ENCODE measurements at places on chromosomes 4 and X. TPM values are rescaled to one million over a fixed set of nuclear protein-coding genes. Genes with fewer than 3 reads are reported as not detected.

TCEAL7 gene
- total RNA-seq, result not detected

FGA gene
- total RNA-seq, result not detected

BRS3 gene
- total RNA-seq, result not detected

GPC4 gene
- total RNA-seq, result not detected

MAGEB10 gene
- total RNA-seq, result not detected

KDR gene
- not detected for total RNA-seq

- peaks cover 14% of the 10 kb centered on the region for H3K4me1 ChIP-seq
- no peak overlapping the region for H3K4me3 ChIP-seq
- H3K27me3 ChIP-seq, result no peaks in the 10 kb centered on the region
- DNase-seq, result peak; percentile 43
These were observed 16.6 kb upstream of the KLHL2 start for GRCh38 chr4:165190591-165191347.

GRCh38 chrX:1190596-1191145, 21.8 kb downstream of the CRLF2 start:
- H3K27me3 ChIP-seq, result no peaks in the 10 kb centered on the region
- H3K27ac ChIP-seq, result no peak overlapping the region

DNA sequence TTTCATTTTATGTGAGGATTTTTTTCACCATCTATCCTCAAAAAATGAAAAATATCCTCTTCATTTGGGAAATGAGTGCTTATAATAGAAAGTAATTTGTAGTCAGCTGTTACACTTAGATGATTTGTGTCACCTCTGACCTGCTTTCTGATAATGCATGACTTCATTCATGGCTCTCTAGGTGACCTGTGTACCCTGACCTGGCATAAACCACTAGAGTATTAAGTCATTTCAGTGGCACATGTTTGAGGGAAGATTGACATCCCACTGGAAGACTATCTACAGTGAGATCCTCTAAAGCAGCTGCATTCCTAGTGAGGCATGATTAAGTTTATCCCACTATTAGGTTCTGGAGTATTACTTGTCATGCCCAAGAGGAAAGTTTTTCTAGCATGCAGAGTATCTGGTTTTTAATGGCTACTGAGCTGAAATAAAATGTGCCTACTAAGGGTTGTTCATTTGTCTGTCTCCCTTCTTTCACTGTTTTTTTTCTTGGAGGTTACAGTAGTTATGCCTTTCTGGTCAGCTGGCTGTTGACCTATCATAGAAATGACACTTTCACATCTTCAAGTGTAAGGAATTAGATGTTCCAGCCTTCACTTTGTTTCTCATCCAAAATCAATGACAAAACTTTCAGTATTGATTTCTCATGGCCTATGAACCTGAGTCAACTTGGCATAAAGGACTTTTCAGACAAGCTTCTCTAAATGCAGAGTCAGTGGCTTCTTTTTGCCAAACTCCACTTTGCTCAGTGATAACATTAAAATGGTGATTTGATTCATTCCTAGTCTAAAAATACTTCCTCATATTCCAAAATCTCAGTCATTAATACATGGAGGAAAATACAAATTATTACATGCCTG, 33.1 kb downstream of the TET2 start:
- H3K27ac ChIP-seq, result no peak overlapping the region
- H3K36me3 ChIP-seq, result peaks cover 35% of the 10 kb centered on the region
- peaks cover 3% of the 10 kb centered on the region for H3K4me1 ChIP-seq
- no peak overlapping the region for H3K4me3 ChIP-seq
- DNase-seq, result no peak

DNA sequence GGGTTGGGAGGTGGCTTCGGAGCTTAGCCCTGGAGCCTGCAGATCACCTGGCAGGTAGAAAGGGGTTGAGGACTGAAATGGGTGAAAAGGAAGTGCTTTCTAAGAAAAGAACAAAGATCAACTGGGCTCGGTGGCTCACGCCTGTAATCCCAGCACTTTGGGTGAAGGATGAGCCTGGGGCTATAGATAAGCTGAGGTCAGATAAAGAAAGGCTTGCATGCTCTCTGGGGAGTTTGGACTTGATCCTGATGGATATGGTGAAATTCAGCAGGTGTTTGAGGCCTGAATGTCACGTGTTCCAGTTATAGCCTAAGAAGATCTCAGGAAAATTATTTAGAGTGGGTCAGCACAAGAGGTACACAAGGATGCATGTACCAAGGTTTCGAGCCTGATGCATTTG, 40.8 kb downstream of the SLC34A2 start:
- peaks cover 6% of the 10 kb centered on the region for H3K27me3 ChIP-seq
- H3K4me1 ChIP-seq, result peaks cover 3% of the 10 kb centered on the region
- H3K36me3 ChIP-seq, result no peaks in the 10 kb centered on the region
- H3K27ac ChIP-seq, result no peak overlapping the region
- DNase-seq, result no peak

- no peak overlapping the region for H3K27ac ChIP-seq
- H3K4me1 ChIP-seq, result no peaks in the 10 kb centered on the region
- no peaks in the 10 kb centered on the region for H3K27me3 ChIP-seq
- no peak for DNase-seq
- peaks cover 7% of the 10 kb centered on the region for H3K36me3 ChIP-seq
- no peak overlapping the region for H3K4me3 ChIP-seq
These were observed 15.0 kb downstream of the SHISA3 start for GRCh38 chr4:42412251-42412650.

- peaks cover 23% of the 10 kb centered on the region for H3K4me1 ChIP-seq
- peaks cover 2% of the 10 kb centered on the region for H3K36me3 ChIP-seq
- H3K27me3 ChIP-seq, result peaks cover 8% of the 10 kb centered on the region
- no peak overlapping the region for H3K27ac ChIP-seq
- no peak overlapping the region for H3K4me3 ChIP-seq
- DNase-seq, result no peak
These were observed 35.5 kb downstream of the PLAC1 start for GRCh38 chrX:134622813-134623185.

DNA sequence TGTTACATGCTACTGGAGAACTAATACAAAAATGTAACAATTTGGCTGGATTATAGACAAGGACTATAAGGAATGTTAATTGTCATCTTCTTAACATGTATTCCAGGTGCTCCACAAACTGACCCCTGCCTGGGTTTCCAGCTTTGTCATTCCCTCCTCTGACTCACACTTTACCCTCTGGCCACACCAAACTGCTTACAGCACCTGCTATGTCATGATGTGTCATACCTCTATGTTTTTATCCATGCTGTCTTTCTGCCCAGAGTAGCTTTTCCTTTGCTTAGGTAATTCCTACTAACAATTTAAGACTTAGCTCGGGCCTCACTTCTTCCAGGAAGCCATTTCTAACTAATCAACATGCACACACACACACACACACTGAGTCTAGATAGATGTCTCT, 14.0 kb upstream of the SHROOM4 start:
- H3K27ac ChIP-seq, result no peak overlapping the region
- no peaks in the 10 kb centered on the region for H3K4me1 ChIP-seq
- no peaks in the 10 kb centered on the region for H3K36me3 ChIP-seq
- DNase-seq, result no peak
- H3K27me3 ChIP-seq, result no peaks in the 10 kb centered on the region

GRCh38 chrX:148523303-148524080, 23.1 kb downstream of the AFF2 start:
- no peak overlapping the region for H3K27ac ChIP-seq
- no peaks in the 10 kb centered on the region for H3K4me1 ChIP-seq
- H3K4me3 ChIP-seq, result no peak overlapping the region

DNA sequence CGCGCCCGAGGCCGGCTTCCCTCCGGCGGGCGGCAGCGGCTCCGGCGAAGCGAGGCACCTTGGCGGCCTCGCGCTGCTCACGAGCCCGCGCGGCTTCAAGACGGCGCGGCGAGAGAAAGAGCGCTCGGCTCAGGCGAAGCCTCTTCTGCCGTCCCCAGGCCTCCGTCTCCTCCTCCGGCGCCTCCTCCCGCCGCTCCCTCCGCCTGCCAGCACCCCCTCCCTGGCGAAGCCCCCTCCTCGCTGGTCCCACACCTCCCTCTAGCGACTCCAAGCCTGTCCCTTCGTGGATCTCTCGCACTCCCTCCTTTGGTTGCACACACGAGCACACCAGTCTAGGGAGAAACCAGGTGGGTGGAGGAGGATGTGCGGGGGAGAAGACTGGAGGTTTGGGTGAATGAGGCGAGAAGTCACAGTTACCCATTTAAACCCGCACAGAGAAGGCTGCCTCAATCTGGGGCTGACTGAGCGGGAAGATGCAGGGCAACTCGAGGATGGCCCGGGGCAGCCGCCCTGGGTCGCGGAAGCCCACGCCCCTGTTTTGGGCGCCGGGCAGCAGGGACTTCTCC, at the start of gene CAMK2D:
Gene CAMK2D (minus strand): TSS at position 119 of the 566 bp plus-strand sequence. CDS start 670 bp downstream, outside the sequence.
- H3K27ac ChIP-seq, result peak within 1 kb of the TSS; percentile 100
- peak within 1 kb of the TSS; percentile 89 for H3K4me3 ChIP-seq
- DNase-seq, result peak; percentile 90
- H3K36me3 ChIP-seq, result peaks cover 17% of the 10 kb centered on the region
- peaks cover 35% of the 10 kb centered on the region for H3K4me1 ChIP-seq
- peaks cover 3% of the 10 kb centered on the region for H3K27me3 ChIP-seq

DNA sequence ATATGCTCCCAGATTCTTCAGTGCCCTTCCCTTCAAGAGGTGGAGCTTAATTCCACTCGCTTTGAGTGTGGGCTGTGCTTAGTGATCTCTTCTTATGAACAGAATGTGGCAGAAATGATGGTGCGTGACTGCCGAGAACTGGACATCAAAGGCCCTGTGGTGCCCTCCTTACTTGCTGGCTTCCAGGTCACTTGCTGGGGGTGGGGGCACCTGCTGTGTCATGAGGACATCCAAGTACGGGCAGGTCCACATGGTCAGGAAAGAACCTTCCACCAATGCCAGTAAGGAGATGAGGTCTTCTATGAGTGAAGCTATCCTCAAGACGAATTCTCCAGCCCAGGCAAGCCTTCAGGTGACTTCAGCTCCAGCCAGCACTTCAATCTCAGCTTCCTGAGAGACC, 95.8 kb downstream of the FAM53A start:
- no peaks in the 10 kb centered on the region for H3K4me1 ChIP-seq
- H3K4me3 ChIP-seq, result no peak overlapping the region
- no peaks in the 10 kb centered on the region for H3K36me3 ChIP-seq
- no peak overlapping the region for H3K27ac ChIP-seq
- peaks cover 17% of the 10 kb centered on the region for H3K27me3 ChIP-seq
- DNase-seq, result no peak

- DNase-seq, result no peak
- H3K4me3 ChIP-seq, result peak overlapping the region; percentile 82
- H3K27me3 ChIP-seq, result no peaks in the 10 kb centered on the region
- peak overlapping the region; percentile 91 for H3K27ac ChIP-seq
- H3K4me1 ChIP-seq, result peaks cover 41% of the 10 kb centered on the region
- peaks cover 13% of the 10 kb centered on the region for H3K36me3 ChIP-seq
These were observed 8.5 kb downstream of the DLG3 start for GRCh38 chrX:70453024-70453618.

GRCh38 chr4:109389369-109390114, 44.1 kb upstream of the SEC24B start:
- no peak for DNase-seq
- H3K27ac ChIP-seq, result no peak overlapping the region
- no peaks in the 10 kb centered on the region for H3K36me3 ChIP-seq
- peaks cover 13% of the 10 kb centered on the region for H3K27me3 ChIP-seq
- peaks cover 10% of the 10 kb centered on the region for H3K4me1 ChIP-seq

Measured in activated CD8-positive, alpha-beta memory T cell treated with anti-CD3 and anti-CD28 coated beads, Interleukin-2, amount 10 ng/mL, durations not matched to agents 7 days and 5 days (primary cell).